AG08396 (cell line): ENCODE measurements at places on chromosomes 7 and 10.

DNA sequence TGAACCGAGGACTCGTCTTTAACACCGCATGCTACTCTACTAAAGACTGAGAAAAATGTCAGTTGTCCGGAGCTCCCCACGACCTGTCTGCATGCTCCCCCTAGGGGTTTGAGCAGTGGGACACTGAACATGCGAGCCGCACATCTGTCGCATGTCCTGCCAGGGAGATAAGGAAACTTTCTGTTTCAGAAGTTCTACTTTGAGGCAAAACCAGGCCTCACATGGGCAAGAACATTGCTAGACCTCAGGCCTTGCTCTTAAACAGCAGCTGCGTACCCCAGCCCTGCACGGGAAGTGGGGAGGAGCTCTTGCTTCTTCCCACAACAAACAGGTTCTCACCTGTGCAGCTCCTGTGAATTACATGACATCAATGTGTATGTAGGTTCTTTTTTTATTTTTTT, 30.3 kb upstream of the HERPUD2 start:
- no peak for DNase-seq

GRCh38 chr7:136657482-136657921, 210.9 kb upstream of the CHRM2 start:
- DNase-seq: no peak

DNA sequence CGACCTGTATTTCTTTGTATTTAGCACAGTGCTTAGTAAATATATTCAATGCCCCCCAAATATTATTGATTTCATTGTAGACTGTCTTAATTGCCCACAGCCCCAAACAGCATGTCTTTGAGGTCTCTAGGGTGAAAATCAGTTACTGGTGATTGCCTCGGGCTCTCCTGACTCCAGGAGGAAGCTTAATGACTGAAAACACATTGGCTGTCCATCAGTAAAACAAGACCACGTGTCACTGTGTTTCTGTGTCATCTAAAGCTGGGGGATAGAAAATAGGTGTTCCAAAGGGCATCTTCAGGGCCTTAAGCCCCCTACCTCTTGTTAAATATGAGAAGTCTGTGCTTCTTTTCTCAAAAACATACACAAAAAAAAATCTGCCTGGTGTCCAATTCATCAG, 67.9 kb downstream of the CACNA2D1 start:
- no peak for DNase-seq

GRCh38 chr7:131909151-131909768, 352.8 kb upstream of the PODXL start:
- no peak for DNase-seq

DNA sequence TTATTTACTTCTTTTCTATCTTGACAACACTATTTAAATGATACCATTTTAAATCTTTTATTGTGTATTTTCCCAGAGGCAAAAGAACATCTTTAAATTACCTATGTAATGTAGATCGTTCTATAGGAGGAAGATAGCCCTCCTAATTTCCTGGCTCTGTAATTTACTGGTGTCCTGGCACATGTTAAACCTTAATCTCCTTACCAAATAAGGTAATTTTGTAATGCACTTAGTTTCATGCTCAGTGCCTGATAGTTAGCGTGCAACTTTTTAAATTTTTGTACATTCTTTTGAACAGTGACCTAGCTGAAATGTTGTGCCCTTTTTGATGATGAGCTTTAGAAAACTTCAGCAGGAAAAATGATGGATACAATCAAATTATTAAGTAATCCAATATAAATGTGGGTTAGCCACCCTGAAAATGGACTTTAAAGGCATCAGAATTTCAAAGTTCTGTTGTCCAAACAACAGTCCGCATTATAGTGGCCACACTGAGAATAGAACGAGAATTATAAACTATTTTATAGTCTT, 81.4 kb downstream of the ABCB5 start:
- DNase-seq: no peak

GRCh38 chr10:114179148-114179547, at the start of gene TDRD1:
Gene TDRD1 (plus strand): TSS chr10:114179353. CDS start chr10:114187832, 8,479 bp downstream.
- no peak for DNase-seq

GRCh38 chr7:80316811-80317210, 182.2 kb downstream of the GNAI1 start:
- DNase-seq: no peak

DNA sequence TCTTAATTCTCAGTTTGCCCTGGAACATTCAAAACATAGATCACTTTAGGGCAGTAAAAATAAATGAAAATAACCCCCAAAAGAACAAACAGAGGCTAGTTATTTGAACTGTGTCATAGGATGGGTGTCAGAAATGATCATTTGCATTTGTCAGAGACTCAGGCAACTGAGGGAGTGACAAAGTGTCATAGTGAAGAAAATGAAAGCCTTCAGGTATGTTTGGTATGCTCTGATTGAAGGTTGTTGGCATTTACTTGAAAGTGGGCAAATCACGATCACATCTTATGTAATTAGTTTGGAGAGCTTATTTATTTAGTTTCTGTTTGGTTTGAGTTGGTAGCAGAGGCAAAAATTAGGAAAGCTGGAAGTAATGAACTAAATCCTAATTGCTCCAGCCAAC, 880.9 kb downstream of the ANKRD7 start:
- no peak for DNase-seq

DNA sequence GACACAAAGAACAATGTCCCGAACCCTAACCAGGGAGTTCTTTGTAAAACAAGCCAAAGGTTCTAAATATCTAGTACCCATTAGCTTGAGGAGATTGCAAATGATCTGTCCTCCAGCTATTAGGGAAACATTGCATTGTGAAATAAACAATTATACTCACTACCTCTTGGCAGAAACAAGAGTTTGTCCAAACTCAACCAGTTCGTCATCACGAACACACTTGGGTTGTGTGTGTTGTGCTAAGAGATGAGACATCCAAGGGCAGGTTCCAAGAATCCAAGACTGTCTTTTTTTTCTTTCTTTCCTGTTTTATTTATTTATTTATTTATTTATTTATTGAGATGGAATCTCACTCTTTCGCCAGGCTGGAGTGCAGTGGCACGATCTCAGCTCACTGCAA, 793.1 kb upstream of the AUTS2 start:
- DNase-seq: no peak

GRCh38 chr10:109931163-109931562, 7.9 kb upstream of the XPNPEP1 start:
- DNase-seq: no peak

GRCh38 chr10:4692206-4692605, 133.8 kb upstream of the AKR1E2 start:
- DNase-seq: no peak

DNA sequence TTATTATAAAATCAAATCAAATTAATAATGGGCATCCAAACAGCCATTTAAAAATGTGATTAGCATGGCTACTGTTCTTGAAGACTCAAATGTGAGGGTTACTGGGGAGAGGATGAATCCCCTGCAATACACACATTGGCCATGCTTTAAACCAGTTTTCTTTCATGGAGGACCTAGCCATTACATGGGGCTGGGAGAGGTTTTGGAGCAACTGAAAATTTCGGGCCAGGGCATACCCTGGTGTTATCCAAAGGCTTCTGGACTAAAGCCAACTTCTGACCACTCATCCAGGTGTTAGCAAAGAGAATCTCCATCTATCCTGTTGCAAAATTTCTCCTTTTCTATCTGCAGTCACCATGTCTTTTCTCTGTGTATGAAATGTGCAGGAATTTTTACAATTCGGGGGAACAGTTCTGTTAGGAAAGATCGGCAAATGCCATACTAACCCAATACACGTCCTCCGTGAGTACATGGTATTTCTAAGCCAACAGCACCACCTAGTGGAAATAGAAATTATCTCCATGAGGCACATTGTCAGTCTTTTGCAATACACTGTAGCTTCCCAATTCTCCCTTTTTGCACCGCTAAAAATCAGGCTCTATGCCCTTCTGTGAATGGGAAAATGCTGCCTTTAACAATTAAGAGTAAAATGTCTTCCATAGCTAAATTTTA, 47.0 kb upstream of the ZNF107 start:
- DNase-seq: peak; percentile 14

DNA sequence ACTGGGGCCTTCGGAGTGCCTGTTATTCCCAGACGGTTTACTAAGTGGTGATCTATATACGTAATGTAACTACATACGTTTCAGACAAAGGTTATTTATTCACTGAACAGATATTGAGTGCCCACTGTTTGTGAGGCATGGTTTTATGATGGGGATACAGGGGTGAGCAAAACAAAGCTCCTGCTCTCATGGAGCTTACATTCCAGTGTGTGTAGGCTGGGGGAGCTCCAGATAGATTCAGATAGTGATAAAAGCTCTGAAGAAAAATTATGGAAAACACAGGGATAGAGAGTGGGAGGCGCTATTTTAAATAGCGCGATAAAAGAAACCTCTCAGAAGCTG, 466 bp upstream of the DNAJB12 start:
- no peak for DNase-seq

DNA sequence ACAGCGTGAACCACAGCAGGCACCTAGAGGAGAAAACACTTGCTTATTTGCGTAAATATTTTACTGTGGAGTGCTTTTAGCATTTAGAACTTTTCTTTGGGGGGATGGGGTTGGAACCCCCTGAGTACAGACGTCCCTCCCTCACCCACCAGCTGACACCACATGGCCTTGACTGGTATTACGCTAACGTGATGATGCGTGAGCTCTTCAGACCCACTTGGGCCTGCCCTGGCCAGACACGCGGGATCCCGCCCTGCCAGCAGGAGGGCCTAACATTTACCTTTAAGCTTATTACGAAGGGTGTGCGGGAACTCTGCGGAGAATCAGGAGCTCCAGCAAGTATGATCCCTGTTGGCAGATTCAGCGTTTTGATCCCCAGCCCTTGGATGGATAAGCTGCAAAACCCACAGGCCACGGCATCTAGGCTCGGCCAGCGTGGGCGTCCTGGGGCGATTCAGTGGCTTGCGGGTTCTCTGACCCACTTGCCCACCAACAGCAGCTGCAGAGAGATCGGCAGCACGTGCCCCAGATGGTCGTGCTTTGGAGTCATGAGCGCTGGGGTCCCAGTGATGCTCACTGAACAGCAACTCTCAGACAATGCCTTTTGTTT, 545.5 kb upstream of the FOXK1 start:
- no peak for DNase-seq

DNA sequence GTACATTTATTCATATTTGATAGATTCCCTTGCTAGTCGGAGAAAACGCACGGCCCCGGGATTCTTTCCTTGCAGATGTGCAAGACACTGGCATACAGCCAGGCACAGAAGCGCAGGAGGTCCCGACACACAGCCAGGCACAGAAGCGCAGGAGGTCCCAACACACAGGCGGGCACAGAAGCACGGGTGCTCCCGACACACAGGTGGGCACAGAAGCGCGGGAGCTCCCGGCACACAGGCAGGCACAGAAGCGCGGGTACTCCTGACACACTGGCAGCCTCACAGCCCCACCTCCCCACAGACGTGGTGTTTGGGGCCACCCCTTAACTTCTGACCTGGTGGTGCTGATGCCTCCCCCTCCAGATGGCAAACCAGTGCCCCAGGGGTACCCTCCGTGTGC, 237.3 kb downstream of the ZMYND11 start:
- DNase-seq: no peak

DNA sequence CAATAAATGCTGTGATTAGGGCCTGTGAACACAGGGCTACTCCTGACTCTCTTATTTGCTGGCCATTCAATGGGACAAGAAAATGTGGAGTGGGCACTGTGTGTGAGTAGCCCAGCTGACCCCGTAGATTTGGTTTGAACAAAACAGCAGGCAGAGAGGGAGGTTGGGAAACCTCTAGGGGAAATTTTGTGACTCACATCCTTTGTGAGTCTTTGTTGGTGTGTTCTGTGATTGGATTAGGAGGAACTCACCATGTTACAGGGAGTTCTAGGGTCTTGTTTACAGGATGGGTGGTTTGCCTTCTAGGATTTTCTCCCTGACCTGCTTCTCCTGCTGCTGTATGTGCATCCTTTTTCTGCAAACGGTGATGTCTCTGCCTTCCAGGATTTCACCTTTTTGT, 128.3 kb upstream of the MKI67 start:
- DNase-seq: no peak

DNA sequence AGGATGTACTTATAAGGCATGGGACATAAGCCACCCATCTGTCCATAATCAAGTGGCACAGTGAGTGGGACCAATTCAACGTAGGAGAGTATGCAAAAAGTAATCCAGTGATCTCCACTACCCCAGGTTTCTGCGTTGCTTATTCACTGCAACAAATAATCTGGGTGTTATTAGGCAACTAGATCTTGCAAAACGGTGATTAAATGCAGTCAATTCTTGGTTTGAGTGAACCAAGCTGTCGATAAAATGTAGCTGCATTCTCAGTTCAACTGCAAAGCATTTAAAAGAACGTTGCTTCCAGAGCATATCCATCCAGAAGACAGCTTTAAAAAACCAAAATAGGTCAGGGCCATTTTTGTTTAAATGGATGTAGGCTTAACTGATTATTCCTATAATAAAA, 5.0 kb downstream of the LSMEM1 start:
- DNase-seq: no peak

DNA sequence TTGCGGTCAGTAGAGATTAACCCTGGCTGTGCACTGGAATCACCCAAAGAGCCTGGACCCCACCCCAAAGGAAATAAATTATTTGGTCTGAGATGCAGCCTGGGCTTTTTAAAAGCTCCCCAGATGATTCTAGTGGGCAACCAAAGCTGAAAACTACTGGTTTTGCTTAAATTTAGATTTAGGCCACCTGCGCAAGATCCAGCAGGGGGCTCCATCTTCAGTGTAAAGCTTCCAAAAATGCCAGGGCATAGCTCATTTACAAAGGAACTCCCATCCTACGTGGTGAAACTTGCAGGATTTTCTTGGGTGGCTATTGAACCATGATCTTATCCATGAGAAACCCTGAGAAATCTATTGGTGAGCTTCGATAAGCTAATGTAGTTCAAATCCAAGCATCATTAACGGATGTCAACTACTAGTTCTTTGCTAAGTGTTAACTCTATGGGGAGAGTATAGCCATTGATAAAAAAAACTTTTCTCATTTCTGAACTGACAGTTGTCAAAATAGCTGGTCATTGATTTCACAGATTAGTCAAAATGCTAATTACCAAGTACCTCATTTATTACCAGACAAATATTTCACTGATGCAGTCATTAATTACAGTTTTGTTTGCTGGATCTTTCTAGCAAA, 315.3 kb downstream of the LHFPL3 start:
- DNase-seq: peak; percentile 27

- peak; percentile 54 for DNase-seq
Measured at GRCh38 chr7:149883452-149883861, 9.7 kb downstream of the ATP6V0E2 start.

- peak; percentile 44 for DNase-seq
Measured at GRCh38 chr10:6445671-6446316, 134.3 kb downstream of the PRKCQ start.

DNA sequence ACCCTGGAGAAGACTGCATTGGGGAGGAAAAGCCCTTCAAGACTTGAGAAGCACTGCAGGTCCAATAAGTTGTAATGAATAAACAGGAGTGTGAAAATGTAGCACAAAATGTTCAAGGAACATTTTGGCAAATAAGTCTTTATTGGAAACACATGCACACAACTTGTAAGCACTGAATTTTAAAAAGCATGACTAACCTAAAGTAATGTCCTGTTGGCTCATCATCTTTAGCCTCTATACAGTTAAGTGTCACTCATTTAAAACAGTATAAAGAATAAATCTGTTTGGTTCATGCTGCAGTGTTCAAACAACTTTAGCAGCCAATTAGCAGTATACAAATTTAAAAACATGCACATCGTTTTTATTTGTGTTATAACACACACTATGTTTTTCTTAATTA, 108.6 kb downstream of the CDK6 start:
- DNase-seq: no peak

GRCh38 chr7:125568799-125569198, 639.2 kb upstream of the POT1 start:
- DNase-seq: no peak
